Hematopoietic multipotent progenitor cell (in vitro differentiated cells): ENCODE measurements at places on chromosomes 5 and 9.

- DNase-seq = no peak
Observed at GRCh38 chr5:153713943-153714342, 223.5 kb downstream of the GRIA1 start.

GRCh38 chr9:134554373-134555093 lies 87.1 kb upstream of the COL5A1 start:
- DNase-seq = no peak

- DNase-seq = no peak
Observed at GRCh38 chr9:96087669-96088299, 212.3 kb downstream of the ERCC6L2 start.

DNA sequence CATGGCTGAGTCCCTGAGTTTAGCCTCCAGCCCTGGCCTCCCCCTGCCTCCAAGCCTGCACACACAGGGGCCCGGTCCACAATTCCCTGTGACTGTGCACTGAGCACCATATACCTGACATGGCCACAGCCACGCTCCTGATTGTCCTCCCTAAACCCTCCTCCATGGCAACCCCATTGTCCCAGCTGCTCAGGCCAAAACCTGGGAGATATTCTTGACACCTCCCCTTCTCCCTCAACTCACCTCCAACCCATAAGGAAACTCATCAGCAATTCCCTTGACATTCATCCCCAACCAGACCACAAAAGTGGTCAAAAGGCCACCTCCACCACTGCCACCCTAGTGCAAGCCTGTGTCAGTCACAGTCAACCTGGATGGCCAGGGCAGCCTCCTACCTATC lies 107.5 kb upstream of the MVB12B start:
- DNase-seq = no peak

- DNase-seq = no peak
Observed at GRCh38 chr5:111857623-111858022, 100.6 kb upstream of the NREP start.

DNA sequence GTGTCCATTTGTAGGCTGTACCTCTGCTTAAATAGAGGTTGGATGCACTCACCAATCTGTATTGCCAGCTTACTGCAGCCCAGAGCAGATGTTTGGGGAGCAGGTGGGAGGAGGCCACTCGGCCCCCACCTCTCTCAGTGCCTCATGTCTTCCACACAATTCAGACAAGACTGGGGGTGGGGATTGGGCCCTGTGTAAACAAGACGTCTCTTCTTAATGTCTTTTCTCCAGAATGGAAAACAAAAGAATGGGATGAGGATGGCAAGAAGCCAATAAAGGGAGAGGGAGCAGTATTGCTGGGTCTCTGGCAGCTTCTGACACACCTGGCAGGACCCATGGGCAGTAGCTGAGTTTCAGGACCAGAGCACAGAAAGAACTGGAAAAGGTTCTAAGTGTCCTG lies 64.9 kb downstream of the SIL1 start:
- DNase-seq = no peak
